Esophagus mucosa (tissue), 1 donor: ENCODE measurements at places on chromosomes 4 and X. TPM values are rescaled to one million over a fixed set of nuclear protein-coding genes. Genes with fewer than 3 reads are reported as not detected.
A peak's percentile ranks its signal among the peaks of the same experiment; 100 is the strongest.

DNA sequence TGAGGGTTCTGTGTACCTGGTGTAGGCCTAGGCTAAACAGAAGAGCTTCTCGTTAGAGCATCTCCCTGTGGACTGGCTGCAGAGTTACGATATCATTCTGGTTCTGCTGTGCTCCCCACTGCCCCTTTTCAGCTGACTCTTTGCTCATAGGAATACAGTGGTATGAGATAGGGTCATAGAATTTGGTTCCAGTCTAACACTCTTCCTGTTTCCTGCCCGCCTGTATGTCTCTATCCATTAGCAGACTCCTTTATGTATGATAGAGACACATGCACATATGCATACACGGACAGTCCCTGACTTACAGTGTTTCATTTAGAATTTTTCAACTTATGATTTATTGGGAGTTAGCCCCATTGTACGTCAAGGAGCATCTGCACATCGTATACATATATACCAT is 15.3 kb downstream of the RNF4 start:
- no peak for ATAC-seq

DNA sequence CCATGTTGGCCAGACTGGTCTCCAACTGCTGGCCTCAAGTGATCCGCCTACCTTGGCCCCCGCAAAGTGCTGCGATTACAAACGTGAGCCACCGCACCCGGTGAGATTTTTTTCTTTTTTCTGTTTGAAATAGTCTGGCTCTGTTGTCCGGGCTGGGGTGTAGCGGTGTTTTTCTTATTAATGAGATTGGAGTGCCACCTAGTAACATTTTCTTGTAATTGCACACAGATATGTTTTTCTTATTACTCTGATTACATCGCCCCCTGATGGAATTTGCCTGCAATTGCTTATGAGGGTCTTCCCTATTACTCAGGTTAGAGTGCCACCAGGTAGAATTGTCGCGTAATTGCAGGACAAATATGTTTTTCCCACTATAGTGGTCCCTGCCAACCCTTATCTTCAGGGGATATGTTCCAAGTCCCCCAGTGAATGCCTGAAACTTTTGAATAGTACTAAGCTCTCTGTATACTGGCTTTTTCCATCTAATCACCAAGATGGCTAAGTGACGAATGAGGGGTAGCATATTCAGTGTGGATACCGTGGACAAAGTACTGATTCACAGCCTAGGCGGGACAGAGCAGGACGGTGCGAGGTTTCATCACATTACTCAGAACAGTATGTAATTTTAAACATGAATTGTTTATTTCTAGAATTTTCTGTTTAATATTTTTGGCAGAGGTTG is 8.6 kb upstream of the PDHA1 start:
- ATAC-seq = peak; percentile 11

DNA sequence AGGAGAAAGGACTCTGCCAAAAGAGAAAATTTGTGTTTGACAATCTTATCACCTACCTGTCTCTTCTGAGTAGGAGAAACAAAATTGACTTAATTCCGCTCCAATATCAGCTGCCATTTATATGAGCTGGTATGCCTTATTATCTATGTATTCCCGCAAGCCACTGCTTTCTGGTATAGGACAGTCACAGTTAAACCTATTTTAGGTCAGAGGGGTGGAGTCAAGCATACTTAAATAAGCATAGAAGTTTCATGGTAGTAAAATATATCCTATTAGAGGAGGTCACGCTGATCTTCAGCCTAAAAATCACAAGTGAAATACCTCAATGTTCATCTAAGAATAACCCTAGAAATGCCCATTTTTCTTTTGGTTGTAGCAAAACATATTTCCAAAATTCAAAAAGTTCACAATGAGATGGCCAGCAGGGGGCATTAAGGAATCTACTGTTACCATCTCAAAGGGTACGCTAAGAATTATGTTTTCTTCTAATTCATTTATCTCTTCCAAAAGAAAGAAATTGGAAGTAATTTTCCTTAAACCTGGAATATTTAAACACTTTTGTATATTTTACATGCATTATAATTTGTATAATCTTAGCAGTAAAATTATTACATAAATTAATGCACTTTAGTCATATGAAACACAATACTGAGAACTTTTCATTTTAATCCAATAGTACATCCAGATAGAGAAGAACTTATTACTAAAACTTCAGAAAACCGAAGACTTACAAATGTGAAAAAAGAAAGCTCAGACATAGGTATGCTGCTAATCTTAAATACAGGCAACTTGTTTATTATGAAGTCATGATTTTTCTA is 10.5 kb downstream of the PPAT start:
- no peak for ATAC-seq

- no peak for ATAC-seq
These were observed 32.9 kb downstream of the FNIP2 start for GRCh38 chr4:158801677-158802076.

DNA sequence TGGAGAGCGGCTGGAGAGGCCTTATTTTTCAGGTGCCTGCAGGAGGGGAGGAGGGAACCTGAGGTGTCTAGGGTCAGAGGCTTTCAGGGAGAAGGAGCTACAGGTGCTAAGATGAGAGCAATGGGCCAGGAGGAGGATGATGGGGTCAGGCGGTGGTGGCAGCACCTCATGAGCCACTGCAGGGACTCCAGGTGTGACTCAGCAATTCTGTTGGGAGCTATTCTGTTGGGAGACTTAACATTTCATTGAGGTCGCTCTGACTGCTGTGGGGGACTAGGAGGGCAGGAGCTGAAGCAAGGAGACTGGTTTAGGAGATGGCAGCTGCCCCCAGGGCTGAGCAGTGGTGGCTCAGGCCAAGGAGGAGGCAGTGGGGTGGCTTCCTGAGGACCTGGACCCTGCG is 65.0 kb downstream of the CLDN34 start:
- ATAC-seq = no peak

DNA sequence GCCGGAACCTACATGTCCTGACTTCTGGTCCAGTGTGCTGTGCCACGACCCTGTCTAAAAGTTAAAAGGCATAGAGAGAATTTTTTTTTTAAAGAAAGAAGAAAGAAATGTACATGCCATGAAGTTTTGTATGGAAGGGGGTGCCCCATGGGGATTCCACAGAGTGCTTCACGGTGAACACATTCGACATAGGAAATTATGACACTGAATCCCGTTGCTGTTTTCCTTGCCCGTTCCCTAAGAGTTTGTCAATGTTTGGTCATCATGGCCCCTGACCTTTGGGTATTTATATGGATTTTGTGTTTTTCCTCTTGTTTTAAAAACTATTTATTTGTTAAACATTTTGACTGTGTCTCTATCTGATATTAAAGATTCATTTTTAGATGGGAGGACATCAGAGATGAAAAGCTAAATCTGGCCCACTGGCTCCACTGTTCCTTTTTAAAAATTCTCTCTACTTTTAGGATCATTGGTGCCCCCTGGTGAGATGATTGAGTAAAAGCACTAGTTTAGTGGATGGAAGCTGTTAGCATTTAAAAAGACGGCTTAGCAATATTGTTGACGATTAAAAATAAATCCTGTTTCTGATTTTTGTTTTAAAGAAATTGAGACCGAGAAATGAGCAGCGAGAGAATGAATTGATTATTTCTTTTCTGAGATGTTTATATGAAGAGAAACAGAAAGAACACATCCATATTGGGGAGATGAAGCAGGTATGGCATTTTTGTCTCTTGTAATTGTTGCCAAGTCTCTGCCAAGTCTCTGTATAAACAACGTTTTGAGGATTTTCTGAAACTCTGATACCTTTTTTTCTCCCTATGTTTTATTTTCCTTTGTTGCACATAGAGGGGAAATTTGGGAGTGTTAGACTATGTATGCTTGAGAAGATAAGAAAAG is 75.0 kb downstream of the PTTG2 start:
- ATAC-seq = peak; percentile 39

GRCh38 chrX:46602468-46603102 is 29.0 kb downstream of the CHST7 start:
- no peak for ATAC-seq

- ATAC-seq = no peak
These were observed 53.8 kb downstream of the CPLX1 start for GRCh38 chr4:772118-772517.

- no peak for ATAC-seq
These were observed 193.5 kb upstream of the NEIL3 start for GRCh38 chr4:177116161-177116560.

GRCh38 chr4:144357975-144358374 is 217.5 kb upstream of the GYPA start:
- ATAC-seq = no peak

The COL4A5 gene
- total RNA-seq = 18.9 TPM

The SPACA5B gene
- total RNA-seq = not detected

The SPANXN4 gene
- not detected for total RNA-seq

The MAGEE2 gene
- total RNA-seq = not detected

The GPC3 gene
- total RNA-seq = 0.28 TPM
